ENCODE measurements at places on chromosomes 1 and 21.

DNA sequence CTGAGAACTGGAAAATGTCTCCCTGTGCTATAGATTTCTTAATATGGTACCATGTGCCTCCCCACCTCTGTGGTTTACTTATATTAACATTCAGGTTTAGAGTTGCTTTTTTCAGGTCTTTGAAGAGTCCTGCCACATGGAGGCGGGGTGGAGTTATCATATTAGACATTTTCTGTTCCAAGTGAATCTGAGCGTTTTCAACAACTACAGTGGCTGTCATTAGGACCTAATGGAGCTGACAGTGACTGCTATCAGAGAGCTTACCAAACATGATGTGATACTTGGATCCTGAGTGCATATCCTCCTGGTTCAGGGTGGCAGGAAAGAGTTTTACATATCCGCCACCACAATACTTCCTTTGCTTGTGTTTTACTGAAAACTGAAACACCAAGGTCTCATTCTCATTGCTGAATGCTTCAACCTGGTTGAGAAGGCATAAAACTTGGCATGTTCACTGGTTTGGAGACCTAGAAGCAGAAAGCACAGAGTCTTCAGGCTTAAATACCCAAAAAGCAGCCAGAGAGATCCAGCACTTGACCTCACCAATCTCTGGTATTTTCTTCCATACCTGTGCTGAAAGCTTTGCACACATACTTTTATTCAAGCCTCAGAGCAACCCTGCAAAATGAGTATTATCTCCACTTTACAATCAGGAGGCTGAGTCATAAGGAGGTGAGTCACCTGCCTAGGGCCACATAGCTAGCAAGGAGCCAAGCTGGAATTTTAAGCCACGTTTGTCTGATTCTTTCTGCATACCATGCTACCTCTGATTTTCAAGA is 47.4 kb upstream of the OSBPL9 start:
- DNase-seq: no peak

GRCh38 chr1:71521655-71522264 is 440.9 kb upstream of the ZRANB2 start:
- DNase-seq: no peak

DNA sequence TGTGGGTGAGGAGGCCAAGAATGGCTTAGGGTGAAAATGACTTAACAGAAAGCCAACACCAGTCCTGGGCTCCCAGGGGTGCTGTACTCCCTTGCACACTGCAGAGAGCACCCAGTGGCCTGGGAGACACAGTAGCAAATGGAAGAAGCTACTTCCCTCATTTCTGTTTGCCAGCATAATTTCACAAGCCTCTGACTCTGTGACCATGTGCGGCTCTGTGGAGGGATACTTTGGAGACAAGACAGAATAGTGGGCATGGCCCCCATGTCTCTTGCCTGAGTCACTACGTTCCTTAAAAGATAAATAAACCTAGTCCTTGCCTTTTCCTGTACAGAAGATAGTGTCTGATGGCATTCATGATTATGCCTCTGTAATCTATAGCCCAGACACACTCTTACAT is 38.1 kb downstream of the TRIM62 start:
- no peak for DNase-seq

DNA sequence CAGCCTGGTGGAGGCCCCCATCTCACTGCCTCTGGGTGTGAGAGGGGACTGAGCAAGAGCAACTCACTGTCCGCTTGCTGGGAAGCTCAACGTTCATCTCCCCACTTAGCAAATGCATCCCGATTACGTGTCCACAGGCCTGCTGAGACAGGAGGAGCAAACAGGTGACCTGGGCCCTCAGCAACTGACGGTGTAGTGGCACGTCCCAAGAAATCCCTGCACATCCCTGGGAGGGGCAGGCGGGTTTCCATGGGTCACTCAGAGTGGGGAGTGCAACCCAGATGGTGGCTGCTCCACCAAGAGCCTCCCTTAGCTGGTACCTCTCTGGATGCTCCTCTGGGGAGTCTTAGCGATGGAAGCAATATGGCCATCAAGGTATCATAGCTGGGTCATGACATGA is 229.4 kb downstream of the DYRK1A start:
- no peak for DNase-seq

- no peak for DNase-seq
These were observed 1.2 kb upstream of the PTTG1IP start for GRCh38 chr21:44874497-44875315.

DNA sequence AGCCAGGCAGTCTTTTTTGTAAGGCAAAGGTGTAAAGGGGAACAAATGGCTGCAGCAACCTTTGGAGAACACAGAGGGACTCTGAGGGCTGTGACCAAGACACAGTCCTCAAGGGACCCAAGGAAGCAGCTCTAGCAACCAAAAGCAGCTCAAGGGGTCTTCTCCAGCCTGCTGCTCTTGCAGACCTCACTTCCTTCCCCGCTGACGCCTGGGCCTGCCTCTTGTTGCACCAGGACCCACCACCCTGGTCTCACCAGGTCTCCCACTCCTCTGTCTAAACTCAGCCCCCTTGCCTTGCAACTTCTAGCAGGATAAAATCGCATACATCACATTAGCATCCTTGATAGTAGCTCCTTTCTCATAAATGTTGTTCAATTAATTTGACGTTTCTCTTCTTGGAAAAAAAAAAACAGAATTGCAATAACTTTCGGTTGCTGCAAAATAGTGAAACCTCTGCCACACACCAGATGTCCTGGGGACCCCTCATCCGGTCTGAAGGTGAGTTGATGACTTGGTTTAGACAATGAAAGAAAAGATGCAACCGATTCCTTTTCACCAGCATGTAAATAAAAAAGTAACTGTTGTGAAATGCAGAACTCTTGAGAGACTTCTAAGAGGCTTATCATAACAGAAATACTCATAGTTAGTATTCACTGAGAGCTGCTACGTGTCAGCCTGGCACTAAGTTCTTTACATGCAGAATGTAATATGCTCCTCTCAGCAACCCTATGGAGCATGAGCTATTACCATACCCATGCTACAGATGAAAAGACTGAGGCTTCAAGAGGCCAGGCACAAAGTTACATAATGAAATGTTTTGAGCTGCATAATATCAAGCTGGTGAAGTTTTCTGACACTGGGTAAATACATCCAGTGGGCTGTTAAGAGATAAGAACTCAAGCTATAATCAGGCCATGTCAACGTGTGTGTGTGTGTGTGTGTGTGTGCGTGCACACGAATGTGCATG is 58.5 kb downstream of the UMODL1 start:
- no peak for DNase-seq

DNA sequence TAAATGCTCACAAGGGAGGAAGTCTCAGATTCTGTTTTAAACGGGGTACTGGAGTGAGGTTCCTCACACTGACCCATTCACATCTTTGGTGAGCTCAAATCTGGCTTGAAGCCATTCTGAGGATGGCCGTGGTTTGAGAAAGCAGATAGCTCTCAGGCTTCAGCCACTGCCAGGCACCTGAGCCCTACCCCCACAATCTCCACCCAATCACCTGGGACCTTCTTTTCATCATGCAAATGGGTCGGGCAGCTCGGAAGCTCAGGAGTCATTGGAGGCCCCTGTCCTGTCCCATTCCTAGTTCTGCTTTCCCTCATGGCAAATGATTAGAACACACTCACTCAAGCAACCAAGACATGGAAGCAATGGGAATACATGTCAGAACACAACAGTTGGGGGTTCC is 141.4 kb upstream of the ETS2 start:
- DNase-seq: no peak

- DNase-seq: no peak
These were observed 28.4 kb upstream of the FHAD1 start for GRCh38 chr1:15218287-15219279.

- DNase-seq: no peak
These were observed 11.2 kb upstream of the HMGB4 start for GRCh38 chr1:33852711-33853110.

DNA sequence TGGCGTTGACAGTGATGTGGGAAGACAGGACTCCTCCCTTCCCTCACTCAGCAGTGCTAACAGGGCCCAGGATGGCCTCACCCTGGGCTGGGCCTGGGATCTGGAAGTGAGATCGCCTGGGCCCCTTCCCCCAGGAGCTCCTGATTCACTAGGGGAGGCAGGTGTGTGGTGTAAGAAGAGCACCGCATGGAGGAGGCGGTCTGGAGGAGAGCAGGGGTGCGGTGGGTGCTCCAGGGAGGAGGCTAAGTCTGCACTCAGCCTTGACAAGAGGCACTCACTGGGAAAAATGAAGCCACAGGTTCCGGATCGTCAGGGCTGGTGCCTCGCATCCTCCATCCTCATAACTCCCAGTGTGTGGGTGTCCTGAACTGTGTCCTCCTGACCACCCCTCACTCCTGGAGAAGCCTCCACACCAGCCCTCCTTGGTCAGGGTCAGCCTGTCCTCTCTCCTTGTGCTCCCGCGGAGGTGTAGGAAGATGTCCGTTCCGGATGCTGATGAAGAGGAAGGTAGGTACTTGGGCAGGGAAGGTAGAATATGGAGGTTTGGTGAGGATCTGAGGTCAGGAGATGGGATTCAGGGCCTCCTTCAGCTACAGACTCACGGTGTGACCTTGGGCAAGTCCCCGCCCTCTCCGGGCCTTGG is 142.1 kb upstream of the WNT4 start:
- no peak for DNase-seq

- DNase-seq: no peak
These were observed 43.2 kb downstream of the LRRC71 start for GRCh38 chr1:156963621-156964020.

DNA sequence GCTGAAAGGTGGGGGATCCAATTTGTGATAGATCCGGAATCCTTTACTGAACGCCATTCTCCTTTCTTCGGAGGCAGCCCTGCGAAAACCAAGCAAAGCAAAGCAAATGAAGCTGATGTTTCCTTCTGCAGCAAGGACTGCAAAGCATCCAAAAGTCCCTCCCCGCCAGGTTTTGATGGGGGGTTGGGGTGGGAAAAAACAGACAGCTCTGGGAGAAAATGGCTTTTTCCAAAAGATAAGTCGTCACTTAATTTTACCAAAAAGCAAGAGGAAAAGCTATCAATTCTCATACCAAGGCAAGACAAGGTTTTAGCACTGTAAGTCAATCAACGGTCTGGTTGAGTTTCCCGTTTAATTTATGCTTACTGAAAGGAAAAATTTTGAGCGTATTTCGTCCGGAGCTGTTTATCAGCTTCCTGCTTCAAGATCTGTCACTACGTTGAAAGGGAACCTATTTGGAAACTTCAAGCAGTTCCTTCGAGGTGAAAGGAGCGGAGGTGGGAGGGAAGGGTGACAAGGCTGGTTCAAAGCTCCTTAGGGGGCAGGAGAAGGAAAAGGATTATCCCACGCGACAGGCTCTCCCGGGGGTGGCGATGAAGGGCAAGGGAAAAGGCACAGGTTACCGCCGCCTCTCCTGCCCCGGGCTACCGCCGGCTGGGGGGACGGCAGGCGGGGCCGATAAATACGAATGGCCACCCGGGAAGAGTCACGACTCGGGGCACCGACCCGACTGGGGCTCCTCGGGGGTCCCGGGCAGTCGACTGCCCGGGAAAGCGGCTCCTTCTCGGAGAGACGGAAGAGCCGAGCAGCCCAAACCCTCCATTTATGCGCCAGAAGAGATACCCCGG is 750 bp downstream of the SYNJ1 start:
- DNase-seq: no peak

GRCh38 chr1:185759061-185759460 is 24.9 kb downstream of the HMCN1 start:
- DNase-seq: no peak

- no peak for DNase-seq
These were observed 45.3 kb downstream of the PKP1 start for GRCh38 chr1:201328576-201328975.

GRCh38 chr1:177525176-177525575 is 354.4 kb downstream of the BRINP2 start:
- no peak for DNase-seq

GRCh38 chr1:156750711-156751450 is 594 bp downstream of the HDGF start:
- DNase-seq: no peak

GRCh38 chr1:15662477-15662876 is 21.6 kb upstream of the PLEKHM2 start:
- no peak for DNase-seq

DNA sequence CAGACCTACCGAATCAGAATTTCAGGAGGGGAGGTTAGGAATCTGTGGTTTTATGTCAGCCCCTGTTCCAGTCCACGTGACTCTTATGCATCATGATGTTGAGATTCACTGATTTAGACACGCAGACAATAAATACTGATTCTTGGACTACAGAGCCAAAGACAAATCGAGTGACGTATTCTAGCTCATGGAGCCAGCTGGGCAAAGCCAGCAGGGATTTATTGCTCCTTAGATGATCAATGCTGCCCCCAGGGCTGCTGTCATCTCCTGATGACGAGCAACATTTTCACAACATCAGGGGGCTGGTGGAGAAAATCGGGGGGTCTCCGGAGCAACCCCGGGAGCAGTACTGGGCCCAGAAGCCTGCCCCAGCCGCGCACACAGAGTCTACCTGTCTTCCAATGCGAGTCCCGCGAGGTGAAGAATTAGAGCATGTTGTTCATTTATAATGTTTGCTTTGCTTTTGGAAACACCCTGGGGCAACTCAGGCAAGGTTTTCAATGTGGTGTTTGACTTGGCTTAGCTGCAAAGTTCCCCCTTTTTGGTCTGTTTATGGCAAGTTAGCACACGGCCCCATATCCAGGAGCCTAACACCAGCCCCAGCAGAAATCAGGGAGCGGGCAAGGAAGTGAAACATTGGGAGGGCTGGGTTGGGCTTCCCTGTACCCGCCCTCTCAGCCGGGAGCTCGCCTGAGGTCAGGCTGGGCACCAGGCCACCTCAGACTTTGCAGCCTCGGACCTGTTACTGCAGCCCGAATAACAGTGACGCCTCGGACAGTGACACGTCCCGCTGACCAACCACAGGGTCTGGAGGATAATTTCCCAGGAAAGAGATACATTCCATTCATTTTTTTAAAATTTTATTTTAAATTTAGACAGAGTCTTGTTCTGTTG is 19.9 kb upstream of the CLDN14 start:
- no peak for DNase-seq
